CD4-positive, alpha-beta T cell (primary cell): ENCODE measurements at places on chromosomes 11 and 22.

GRCh38 chr22:19568337-19569275 is 44.4 kb upstream of the CLDN5 start:
- no peak for DNase-seq

- DNase-seq: peak; percentile 82
These were observed at the start of gene CDC42BPG for GRCh38 chr11:64844330-64845128. CDC42BPG (minus strand) TSS chr11:64844653; CDS start chr11:64844569, 84 bp downstream.

DNA sequence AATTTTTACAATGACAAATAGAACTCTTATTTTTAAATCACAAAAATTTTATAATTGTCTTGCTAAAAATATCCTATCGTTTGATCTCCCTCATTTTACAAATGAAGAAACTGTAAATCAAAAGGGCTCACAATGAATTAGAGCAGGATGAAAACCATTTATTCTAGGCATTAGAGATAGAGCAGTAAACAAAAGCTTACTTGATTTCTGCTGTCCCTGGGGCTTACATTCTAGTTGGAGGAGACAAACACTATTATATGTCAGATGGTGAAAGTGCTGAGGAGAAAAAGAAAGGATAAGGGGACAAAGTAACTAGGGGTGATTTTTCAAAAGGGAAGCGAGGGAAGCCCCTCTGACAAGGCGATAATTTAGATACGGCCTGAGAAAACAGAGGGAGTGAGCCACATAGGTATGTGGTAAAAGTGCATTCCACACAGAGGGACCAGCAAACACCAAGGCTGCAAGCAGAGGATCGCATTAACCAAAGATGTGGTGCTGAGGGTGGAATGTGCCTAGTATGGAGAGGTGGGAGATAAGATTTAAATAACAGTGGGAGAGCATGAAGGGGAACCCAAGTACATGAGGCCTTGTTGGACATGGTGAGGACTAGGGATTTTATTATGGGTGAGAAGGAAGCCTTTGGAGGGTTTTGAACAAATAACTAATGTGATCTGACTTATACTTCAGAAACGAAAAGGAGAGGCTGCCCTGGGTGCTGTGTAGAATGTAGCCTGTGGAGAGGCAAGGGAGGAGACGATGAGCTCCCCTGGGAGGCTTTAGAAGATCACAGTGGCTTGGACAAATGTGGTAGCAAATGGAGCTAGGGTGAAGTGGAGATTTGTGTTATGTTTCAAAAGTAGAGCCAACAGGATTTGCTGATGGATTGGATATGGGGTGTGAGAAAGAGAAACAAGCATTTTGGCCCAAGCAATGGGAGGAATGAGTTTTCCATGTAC is 62.1 kb downstream of the PDHX start:
- DNase-seq: no peak

GRCh38 chr11:108768370-108768769 is 103.5 kb downstream of the DDX10 start:
- no peak for DNase-seq

- DNase-seq: no peak
These were observed 1.1 kb upstream of the CEND1 start for GRCh38 chr11:790721-791564.

DNA sequence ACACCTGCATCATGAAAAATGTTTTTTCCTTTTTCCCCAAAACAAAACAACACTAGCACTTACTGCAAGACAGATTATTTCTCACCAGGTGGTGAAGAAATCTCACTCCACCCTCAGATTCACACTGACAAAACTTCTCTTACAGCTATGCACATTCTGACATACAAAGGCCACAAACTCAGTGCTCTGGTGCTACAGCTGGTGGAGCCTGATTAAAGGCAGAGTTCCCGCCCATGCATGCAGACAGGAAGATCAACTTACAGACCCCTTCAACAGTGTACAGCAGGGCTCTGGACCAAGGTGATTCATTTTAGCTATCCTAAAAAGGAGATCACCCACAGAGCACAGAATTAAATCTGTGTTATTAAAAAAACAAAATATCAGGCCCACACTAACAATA is 112.6 kb downstream of the CADM1 start:
- no peak for DNase-seq

DNA sequence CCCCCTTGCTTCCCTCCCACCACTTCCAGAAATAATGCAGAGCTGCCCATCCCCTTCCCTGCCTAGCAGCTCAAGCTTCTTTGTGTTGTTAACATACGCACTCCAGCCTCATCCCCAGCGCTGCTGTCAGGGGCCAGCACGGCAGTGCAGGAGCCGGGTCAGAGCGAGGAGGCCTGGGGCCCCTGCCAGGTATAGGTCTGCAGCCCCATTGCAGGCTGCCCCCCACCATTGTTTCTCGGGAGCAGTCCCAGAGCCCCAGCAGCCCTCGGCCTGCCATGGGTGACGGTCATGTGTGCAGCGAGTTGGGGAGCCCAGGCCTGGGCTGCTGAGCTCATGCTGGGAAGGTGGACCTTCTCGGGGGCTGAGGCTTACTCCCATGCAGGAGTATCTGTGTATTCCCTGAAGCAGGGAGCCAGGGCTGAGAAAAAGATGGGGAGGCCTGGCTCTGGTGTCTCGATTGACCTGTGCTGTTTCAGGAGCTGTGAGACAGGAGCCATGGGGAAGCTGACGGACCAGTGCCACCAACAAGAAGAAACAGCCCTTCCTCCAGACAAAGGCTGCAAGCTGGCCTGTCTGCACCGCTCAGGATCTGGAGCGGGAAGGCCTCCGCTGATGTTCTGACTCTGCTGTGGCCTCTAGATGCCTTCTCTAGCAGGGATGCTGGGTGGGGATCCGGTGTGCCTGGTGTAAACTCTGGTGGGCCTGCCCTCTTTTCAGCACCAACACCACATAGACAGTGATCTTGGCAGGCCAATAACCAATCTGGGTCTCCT is 220.5 kb upstream of the B3GAT1 start:
- no peak for DNase-seq

DNA sequence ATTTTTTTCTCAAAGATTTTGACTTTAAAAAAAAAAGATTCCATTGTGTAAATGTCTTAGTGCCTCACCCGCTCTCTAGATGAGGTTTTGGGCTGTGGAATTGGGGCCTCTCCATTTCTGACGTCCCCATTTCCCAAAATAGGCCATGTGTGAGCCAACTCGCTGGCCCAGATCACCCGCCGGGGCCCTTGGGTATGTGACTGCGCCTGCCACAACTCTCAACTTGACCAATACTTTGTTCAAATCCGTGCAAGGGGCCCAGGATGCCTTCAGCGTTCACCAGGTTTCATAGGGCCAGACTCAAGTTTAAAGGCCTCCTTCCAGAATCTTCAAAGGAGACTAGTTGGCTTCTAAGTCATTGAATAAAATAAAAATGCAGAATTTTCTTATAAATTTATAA is 96.0 kb downstream of the DHCR7 start:
- DNase-seq: no peak

DNA sequence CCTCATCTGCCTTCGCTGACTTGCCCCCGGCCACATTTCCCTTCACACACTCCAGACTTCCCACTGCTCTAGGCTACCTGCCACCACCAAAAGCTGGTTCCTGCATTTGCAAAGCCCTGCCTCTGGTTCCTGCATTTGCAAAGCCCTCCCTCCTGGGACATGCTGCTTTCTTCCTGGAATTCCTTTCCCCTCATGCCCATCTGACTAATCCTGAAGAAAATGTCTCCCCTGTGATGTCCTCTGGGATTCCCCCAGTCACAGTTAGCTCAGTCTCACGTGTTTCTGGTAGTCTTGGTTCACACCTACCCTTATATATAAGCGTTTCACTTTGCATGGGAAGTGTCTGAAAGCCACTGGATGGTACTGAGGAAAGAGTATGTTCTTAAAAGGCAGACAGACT is 206.9 kb downstream of the DBX1 start:
- DNase-seq: no peak

- no peak for DNase-seq
These were observed at the start of gene CDC42EP1 for GRCh38 chr22:37559901-37560607. CDC42EP1 (plus strand) TSS chr22:37560480; CDS start chr22:37566350, 5,870 bp downstream.

GRCh38 chr11:30585125-30585891 is 845 bp downstream of the MPPED2 start:
- DNase-seq: no peak

DNA sequence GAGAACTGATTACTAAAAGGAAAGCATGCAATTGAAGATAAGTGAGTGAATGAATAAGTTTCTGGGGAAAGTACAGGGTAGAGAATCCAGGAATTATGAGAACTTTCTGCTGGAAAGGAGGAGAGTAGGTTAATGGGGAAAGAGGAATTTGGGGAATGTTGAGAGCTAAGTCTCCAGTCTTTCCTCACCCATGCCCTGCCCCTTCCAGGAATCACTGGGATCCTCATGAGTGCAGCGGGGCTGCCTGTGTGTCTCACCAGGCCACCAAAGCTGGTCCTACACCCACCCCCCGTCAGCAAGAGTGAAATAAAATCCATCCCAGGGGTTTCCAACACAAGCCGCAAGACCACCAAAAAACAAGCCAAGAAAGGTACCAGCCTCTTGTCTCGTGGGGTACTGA is 17.0 kb downstream of the DTX4 start:
- DNase-seq: no peak

DNA sequence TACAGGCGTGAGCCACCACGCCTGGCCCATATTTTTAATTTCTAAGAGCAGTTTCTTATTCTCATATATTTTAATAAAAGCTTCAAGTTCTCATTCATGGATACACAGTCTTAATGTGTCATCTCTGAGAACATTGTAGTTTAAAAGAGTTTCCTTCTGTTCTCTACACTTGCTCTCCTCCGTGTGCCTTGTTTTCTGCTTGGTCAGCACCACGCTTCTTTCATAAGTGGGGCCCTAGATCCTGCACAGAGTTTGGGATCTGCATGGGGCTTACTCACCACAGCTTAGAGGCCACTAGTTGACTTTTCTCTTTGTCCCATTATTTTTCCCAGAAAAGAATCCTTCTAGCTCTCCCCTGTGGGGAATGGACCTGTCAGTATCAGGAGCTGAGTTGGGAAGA is 58.8 kb downstream of the PPP6R2 start:
- no peak for DNase-seq

DNA sequence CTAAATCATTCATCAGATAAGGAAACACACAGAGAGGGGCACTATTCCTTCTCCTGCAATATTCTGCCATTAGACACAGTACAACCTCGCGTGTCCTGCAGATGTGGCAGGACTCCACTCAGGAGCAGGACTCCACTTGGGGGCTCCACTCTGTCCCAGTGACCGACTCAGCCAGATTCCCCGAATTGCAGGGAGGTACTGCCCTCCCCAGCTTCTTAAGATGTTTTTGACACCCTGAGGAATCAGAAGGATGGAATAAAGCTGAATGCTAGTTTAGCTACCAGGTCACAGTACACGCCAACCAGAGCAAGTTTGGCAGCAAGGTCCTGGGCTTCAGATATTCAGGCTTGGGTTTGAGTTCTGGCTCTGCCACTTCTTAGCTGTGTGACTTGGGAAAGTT is 99.3 kb upstream of the USP47 start:
- no peak for DNase-seq

DNA sequence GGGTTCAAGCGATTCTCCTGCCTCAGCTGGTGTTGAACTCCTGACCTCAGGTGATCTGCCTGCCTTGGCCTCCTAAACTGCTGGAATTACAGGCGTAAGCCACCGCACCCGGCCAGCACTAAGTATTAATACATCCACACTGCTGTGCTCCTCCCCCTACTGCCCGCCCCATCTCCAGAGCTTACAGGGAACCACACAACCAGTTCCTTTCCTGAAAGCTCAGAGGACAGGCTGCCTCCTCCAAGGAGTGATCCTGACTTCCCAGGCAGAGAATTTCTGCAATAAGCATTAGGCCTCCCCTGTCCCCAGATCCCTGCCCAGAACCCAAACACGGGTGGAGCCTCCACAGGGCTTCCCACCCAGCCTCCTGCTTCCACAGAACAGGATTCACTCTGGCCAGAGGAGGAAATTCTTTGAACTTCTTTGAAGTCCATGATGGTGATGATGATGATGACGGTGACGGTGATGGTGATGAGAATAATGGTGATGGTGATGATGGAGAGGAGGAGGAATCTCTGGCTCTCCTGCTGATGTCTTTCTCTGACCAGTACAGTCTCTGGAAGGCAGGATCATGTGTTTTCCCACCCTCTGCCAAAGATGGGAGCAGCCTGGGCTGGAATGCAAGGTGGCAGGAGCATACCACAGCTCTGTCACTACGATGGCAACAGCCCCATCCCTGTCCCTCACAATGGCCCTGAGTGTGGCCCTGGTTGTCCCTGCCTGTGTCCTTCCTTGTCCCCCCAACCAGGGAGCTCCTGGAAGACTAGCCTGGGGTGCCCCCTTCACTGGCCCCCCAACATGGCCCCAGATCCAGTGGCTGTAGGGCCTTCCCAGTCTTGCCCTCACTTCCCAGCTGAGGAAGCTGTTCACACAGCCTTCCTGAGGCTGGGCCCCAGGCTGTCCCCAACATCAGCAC is 33.5 kb upstream of the CSNK1E start:
- DNase-seq: no peak

GRCh38 chr11:75945446-75945845 is 130.4 kb downstream of the UVRAG start:
- no peak for DNase-seq

DNA sequence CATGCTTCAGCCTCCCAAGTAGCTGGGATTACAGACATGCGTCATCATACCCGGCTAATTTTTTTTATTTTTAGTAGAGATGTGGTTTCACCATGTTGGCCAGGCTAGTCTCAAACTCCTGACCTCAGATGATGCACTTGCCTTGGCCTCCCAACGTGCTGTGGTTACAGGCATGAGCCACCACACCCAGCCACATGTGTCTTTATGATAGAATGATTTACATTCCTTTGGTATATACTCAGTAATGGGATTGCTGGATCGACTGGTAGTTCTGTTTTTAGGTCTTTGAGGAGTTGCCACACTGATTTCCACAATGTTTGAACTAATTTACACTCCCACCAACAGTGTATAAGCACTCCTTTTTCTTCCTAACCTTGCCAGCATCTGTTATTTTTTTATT is 276.2 kb downstream of the METTL15 start:
- DNase-seq: no peak

GRCh38 chr11:47667555-47667954 is 25.2 kb upstream of the MTCH2 start:
- DNase-seq: no peak

- DNase-seq: no peak
These were observed 95.3 kb upstream of the TBCEL start for GRCh38 chr11:120928627-120929026.

- no peak for DNase-seq
These were observed 20.8 kb downstream of the XRCC6 start for GRCh38 chr22:41641854-41642253.

- DNase-seq: no peak
These were observed 50.5 kb upstream of the SHANK2 start for GRCh38 chr11:71302911-71303310.

- no peak for DNase-seq
These were observed 32.1 kb downstream of the GRAMD4 start for GRCh38 chr22:46652081-46652846.

- peak; percentile 20 for DNase-seq
These were observed 4.4 kb downstream of the NAALADL1 start for GRCh38 chr11:65053827-65054508.

DNA sequence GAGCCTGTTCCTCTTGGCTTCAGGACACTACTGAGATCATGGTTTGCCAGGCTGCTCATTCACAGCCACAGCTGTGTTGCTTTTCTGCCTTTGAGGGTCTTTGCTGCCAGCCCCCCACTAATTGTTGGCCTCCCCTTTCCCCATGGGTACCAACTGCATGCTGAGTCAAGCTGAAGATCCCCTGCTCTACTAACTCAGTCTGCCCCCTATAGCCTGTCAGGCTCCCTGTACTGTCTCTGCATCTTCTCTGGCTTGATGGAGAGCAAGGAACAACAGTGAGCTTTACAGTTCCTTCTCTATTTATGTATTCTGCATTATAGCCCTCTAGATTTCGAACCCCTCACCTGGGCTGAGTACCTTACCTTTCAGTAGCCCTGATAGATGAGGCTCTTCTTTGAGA is 257.6 kb upstream of the CADM1 start:
- DNase-seq: no peak
